ENCODE measurements at places on chromosomes 16 and 17.

DNA sequence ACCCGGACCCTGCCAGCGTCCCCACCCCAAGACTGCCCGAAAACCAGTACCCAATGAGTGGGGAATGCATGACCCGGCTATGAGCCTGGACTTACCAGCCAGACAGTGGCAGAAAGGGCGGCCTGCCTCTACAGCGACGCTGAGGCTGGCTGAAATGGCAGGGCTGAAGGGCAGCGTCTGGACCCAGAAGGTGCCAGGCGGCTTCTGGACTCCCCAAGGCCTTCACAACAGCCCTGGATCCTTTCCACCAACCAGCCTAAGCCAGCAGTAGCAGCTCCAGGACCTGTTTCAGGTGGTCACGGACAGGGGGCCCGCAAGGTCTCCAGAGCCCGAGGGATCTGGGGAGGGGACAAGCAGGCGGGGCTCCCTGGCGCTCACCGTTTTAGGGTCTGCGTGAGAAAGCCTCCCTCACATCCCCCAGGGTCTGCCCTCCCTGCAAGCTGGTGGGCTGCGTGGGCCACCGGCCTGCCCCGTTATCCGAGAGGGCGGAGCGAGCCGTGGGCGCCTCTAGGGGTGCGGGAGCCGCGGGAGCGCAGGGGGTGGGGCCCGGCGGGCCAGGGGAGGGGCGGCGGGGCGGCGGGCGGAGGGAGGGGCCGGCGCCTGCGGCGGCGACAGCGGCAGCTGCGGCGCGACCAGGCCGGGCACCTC lies at the start of gene RIPOR1:
RIPOR1 (plus strand) TSS at position 608 of the 648 bp plus-strand sequence. CDS start 9,618 bp downstream, outside the sequence.
- peak; percentile 49 for DNase-seq

- DNase-seq: no peak
Measured at GRCh38 chr16:50311134-50311528, 44.8 kb downstream of the ADCY7 start.

DNA sequence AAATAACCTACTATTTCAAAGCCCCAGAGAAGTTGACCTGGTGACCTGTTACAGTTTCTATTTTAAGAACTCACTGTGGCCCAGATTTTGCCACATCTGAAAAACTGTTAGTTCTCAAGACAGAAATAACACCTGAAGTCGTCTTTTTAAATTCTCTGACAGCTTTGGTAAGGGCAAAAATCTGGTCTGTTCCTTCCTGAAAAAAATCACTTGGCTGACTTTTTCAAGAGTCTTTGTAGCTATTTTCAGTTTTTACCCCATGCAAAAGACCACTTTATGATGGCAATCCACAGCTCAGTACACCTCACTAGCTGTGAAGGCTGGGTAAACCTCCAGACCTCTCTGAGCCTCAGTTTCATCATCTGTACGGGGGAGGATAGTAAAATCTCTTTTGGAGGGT lies 60.7 kb upstream of the SREBF1 start:
- DNase-seq: no peak

DNA sequence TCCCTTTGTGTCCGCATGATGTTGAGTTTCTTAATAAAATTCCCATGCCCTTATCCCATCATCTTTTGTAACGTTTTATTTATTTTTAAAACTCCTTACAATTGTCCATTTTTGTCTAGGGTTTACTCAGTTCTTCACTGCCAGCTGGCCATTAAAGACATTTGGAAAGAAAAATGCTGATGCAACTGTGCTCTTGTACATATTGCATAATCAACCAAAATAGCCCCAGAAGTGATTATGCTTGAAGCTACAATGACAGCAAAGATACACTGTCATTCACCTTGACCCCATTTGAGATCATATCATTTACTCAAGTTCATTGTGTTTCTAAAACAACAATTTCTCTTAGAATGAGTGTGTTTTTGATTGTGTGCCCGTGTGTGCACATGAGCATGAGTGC lies 1074.6 kb upstream of the RBFOX1 start:
- DNase-seq: no peak

DNA sequence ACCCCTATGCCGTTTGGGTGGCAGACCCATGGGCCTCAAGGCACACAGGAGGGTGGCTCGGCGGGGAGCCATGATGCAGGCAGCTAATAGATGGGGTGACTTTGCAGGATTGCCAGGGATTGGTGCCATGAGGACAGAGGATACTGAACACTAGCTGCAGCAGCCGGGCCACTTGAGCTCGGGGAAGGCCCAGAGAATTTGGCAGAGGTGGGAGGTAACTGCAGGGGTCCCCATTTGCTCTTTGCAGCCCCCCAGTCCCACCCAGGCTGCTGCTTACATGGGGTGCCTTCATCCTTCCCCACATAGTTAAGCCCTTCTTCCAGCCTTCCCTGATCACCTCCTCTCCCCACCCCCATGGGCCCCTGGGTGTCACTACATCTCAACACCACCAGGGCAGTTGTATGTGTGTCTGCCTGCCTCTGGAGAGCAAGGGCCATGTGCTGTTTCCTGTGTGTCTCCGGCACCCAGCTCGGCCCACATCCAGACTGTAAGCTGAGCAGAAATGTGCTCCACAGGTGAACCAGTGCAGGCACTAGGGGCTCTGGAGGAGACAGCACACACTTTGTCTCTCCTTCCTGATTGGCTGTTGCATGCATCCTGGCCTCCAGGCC lies 52.0 kb downstream of the SREBF1 start:
- DNase-seq: no peak

GRCh38 chr16:89265647-89266046 lies 48.1 kb downstream of the ZNF778 start:
- DNase-seq: no peak

DNA sequence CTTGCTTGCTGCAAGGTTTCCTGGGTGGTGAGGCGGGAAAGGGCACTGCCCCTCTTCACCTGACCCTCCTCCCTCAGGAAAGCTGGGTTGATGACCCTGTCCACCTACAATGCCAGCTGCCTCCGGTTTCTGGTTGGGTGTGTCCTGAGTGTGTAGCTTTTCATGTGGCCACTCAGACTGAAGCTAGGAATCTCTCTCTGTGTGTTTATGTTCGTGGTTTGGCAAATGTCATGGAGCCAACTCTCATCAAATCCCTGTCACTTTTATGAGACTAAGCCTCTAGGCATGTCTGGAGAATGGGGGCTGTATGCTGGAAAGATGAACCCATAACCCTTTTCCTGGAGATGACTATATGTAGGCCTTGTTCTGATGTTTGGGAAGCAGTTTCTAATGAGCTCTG lies 17.1 kb downstream of the PLEKHG4 start:
- DNase-seq: no peak

DNA sequence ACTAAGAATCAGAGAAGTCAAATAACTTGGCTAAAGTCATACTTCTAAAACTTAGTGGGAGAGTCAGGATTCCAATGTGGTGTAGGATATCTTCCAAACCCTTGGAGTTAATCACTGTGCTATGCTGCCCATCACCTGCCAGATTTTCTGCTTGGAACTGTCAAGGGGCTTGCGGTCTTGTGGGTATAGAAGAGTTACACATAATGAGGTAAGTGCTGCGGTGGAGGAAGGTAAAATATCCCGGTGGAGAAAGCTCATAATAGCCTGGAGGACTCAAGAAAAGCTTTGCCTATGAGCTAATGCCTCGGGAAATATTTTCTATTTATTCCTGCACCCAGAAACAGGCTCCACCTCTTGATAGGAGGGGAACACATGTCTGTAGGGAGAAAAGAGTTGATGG lies 195.6 kb downstream of the UTP18 start:
- DNase-seq: no peak

GRCh38 chr16:67105881-67106280 lies 3.9 kb upstream of the PHAF1 start:
- no peak for DNase-seq

GRCh38 chr16:86353948-86354347 lies 156.4 kb upstream of the FOXF1 start:
- DNase-seq: no peak

- DNase-seq: no peak
Measured at GRCh38 chr17:34283571-34283970, 2.0 kb upstream of the CCL11 start.

DNA sequence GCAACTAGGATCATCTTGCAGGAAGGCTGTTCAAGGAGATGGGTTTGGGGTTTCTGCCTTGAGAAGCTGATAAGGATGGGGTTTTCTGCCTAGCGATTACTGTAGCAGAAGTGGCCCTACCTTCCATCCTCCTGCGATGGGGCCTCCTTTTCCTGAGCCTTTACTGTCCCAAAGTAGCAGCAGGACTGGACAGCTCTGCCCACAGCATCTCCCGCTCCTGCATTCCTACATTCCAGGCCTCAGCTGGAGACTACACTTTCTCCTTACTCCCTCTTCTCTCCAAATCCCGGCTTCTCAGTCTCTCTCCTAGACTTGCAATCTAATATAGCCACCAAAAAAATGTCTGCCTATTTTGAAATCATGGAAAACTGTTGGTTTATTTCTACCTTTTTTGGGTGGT lies 355.4 kb downstream of the CA10 start:
- no peak for DNase-seq

DNA sequence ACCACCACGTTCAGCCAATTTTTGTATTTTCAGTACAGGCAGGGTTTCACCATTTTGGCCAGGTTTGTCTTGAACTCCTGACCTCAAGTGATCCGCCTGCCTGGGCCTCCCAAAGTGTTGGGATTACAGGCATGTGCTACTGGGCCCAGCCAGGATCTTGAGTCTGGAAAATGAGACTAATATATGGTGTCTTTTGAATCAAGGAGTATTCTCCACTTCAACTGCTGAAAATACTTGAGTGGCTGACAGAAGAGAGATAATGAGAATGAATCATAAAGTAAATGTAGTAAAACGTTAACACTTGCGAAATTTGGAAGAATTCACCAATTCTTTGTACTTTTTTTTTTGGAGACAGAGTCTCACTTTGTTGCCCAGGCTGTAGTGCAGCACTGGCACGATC lies 16.6 kb downstream of the SMYD4 start:
- DNase-seq: no peak

- no peak for DNase-seq
Measured at GRCh38 chr16:78985716-78986605, 614.6 kb downstream of the MAF start.

DNA sequence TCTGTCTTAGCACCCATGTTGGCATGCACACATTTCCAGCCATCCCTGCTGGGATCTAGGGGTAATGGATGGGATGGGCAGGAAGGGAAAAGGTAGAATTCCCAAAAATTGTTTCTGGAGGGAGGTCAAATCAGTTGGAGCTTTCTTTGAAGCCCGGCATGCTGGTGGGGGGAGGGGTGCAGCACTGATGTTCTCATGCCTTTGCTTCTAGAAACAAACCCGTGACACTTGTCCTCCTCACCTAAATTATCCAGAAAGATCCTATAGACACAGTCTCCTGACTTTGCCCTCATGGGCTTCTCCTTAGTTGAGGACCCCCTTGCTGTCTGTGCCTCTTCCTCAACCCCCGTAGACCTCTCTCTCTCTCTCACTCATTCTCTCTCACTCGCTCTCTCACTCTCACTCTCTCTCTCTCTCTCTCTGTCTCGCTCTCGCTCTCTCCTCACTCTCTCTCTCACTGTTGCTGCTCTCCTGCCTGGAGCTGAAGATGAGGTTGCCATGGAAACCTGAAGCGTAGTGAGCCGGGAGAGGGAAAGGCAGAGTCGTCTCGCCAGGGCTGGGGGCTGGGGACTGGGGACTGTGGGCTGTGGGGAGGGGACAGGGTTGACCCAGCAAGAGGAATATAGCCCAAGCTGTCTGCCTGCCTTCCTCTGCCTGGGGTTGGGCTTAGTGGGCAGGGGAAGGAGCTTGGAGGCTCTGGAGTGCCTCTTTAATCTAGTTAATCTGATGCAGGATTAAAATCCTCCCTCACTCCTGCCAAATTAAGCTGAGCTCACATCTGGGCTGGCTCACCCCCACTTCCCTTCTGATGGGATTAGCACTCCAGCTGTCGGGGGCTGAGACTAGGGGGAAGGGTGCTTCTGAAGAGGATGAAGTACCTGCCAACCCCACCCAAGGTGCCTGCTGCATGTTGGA lies 16.1 kb downstream of the LASP1 start:
- no peak for DNase-seq

DNA sequence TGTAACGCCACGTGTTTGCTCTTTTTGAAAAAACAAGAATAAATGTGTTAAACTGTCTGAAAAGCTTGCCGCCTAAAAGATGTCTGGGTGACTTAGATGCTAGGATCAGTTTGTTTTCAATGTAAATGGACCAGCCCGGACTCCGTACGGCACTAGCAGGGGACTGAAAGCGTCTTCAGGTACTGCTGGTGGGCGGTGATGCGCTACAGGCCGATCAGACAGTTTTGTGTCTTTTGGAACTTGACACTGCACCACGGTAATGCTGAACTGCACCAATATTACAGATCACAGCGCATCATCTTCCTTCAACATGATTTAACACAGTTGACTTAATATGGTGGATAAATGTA lies 727 bp upstream of the MBTPS1 start:
- peak; percentile 20 for DNase-seq

- DNase-seq: peak; percentile 23
Measured at GRCh38 chr16:58628845-58629732, 537 bp downstream of the CNOT1 start.

DNA sequence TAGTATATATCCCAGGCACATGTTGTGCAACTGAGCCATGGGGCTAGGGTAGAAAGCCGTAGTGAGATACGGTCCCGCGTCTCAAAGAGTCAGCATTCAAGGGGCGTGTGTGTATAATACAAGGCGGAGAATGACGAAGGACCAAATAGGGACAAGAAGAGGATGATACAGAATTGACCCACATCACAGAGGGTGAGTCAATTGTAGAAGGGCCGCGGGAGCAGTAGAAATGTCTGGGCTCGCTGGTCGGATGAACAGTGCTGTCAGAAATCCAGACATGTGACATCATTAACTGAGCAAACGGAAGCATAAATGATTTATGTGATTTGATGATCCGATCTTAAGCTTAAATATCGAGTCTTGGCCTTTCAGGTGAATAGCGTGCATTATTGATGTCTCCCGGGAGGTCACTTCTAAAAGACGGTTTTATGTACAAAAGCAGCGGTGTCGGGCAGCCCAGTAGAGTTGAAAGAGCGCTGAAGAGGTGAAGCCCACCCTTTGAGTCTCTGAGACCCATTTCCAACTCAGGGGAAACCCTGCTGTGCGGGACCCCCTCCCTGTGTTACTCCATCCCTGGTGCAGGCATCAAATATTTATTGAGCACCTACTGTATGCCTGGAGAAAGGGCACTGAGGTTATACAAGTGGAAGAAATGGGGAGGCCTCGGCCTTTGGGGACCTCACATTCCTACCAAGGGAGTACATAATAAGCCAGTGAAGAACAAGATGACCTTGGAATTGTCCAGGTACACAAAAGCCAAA lies 45.1 kb downstream of the ATP2C2 start:
- DNase-seq: no peak

GRCh38 chr17:6160232-6160555 lies 90.0 kb downstream of the WSCD1 start:
- DNase-seq: no peak

- DNase-seq: no peak
Measured at GRCh38 chr16:71350821-71351557, 7.5 kb upstream of the CALB2 start.

GRCh38 chr17:69452664-69453260 lies 38.3 kb downstream of the MAP2K6 start:
- DNase-seq: no peak
